ENCODE measurements at places on chromosomes 13 and 19. TPM values are rescaled to one million over a fixed set of nuclear protein-coding genes. Genes with fewer than 3 reads are reported as not detected.

The HCST gene
- total RNA-seq, result 43.3 TPM

The TNNI3 gene
- 2.3 TPM for total RNA-seq

The CGB5 gene
- total RNA-seq, result not detected

The ICAM4 gene
- 10.0 TPM for total RNA-seq

The DPP9 gene
- total RNA-seq, result 79.6 TPM

The SKA3 gene
- total RNA-seq, result 1.4 TPM

The ZNF766 gene
- 17.9 TPM for total RNA-seq

The TMEM38A gene
- total RNA-seq, result 7.1 TPM

The MYH14 gene
- total RNA-seq, result 113 TPM

GRCh38 chr13:113211774-113212173 lies 2.4 kb downstream of the CUL4A start:
- no peak overlapping the region for H3K27ac ChIP-seq
- peaks cover 68% of the 10 kb centered on the region for H3K4me1 ChIP-seq
- DNase-seq, result no peak
- no peaks in the 10 kb centered on the region for H3K27me3 ChIP-seq
- no peak overlapping the region for H3K4me3 ChIP-seq

- H3K4me3 ChIP-seq, result no peak overlapping the region
- H3K36me3 ChIP-seq, result no peaks in the 10 kb centered on the region
- no peaks in the 10 kb centered on the region for H3K27me3 ChIP-seq
- no peak for DNase-seq
Observed at GRCh38 chr13:55992145-55992544, 1148.6 kb upstream of the PRR20A start.

GRCh38 chr19:51607920-51608562 lies 22.2 kb downstream of the SIGLEC5 start:
- peak; percentile 90 for DNase-seq
- H3K27ac ChIP-seq, result no peak overlapping the region
- H3K27me3 ChIP-seq, result no peaks in the 10 kb centered on the region
- H3K4me3 ChIP-seq, result no peak overlapping the region
- no peaks in the 10 kb centered on the region for H3K4me1 ChIP-seq
- H3K36me3 ChIP-seq, result no peaks in the 10 kb centered on the region

DNA sequence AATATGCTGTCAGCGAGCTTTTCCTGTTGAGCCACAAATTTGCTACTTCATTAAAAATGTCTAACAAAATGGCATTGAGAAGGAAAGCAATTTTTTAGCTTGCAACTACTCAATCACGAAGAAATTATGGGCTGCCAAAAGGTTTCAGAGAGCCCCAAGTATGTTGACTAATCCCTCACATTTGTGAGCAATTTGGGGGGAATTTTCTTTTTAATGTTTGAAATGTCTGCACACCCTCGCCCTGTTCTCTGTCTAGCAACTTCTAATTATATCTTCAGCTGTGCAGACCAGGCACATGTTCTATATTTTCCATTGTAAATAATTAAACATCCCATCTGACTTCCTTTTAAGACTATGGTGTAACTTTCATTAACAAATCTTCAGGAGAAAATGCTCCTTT lies 192.9 kb downstream of the DCT start:
- no peaks in the 10 kb centered on the region for H3K36me3 ChIP-seq
- DNase-seq, result no peak
- no peak overlapping the region for H3K4me3 ChIP-seq
- no peak overlapping the region for H3K27ac ChIP-seq
- no peaks in the 10 kb centered on the region for H3K27me3 ChIP-seq

- no peaks in the 10 kb centered on the region for H3K27me3 ChIP-seq
- no peaks in the 10 kb centered on the region for H3K36me3 ChIP-seq
- no peak overlapping the region for H3K4me3 ChIP-seq
- H3K4me1 ChIP-seq, result no peaks in the 10 kb centered on the region
- DNase-seq, result no peak
Observed at GRCh38 chr13:102580552-102581169, 16.1 kb upstream of the TPP2 start.

DNA sequence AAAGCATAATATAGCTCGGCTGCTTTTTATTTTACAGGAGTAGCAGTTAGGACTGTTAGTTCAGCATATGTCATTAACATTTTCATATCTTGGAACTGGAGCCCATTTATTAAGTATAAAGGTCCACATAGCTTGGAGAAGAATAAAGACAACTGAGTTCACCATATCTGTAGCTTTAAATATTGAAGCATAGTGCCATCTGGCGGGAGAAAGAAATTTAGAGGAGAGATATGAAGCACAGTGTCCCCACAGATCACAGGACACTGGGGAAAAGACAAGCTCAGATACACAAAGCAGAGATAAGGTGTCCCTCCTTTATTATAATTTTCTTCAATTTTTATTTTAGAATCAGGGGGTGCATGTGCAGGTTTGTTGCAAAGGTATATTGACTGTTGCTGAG lies 104.7 kb upstream of the FREM2 start:
- no peaks in the 10 kb centered on the region for H3K27me3 ChIP-seq
- H3K27ac ChIP-seq, result no peak overlapping the region
- H3K4me3 ChIP-seq, result no peak overlapping the region
- H3K36me3 ChIP-seq, result no peaks in the 10 kb centered on the region
- no peak for DNase-seq
- H3K4me1 ChIP-seq, result no peaks in the 10 kb centered on the region

GRCh38 chr13:102002287-102002686 lies 399.6 kb downstream of the FGF14 start:
- no peak overlapping the region for H3K4me3 ChIP-seq
- peaks cover 6% of the 10 kb centered on the region for H3K4me1 ChIP-seq
- H3K36me3 ChIP-seq, result no peaks in the 10 kb centered on the region

DNA sequence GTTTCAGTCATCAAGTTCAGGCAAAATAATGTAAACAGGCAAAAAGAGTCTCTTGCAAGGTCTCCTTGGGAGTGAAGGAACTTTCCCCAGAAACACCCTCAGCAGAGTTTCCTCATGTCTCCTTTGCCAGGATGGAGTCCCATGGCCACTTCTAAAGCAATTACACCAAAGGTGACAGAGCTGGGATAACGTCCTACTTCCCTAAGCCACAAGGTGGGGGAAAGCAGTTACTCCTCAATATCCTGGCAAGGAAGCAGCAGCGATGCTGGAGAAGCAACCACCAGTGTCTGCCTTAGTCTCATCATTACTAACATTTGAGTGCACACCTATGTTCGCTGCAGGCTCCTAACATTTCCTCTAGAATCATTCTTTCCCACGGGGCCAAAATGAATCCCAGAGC lies 88.6 kb downstream of the UBL3 start:
- H3K27ac ChIP-seq, result no peak overlapping the region
- no peak for DNase-seq
- no peak overlapping the region for H3K4me3 ChIP-seq
- peaks cover 23% of the 10 kb centered on the region for H3K36me3 ChIP-seq

- peaks cover 33% of the 10 kb centered on the region for H3K36me3 ChIP-seq
- H3K27ac ChIP-seq, result peak overlapping the region; percentile 88
- H3K27me3 ChIP-seq, result no peaks in the 10 kb centered on the region
- peaks cover 60% of the 10 kb centered on the region for H3K4me1 ChIP-seq
Observed at GRCh38 chr19:16627193-16627927, 644 bp downstream of the MED26 start.

GRCh38 chr13:44876782-44877324 lies 112.4 kb downstream of the NUFIP1 start:
- H3K27me3 ChIP-seq, result no peaks in the 10 kb centered on the region
- H3K27ac ChIP-seq, result no peak overlapping the region
- no peak overlapping the region for H3K4me3 ChIP-seq
- DNase-seq, result no peak
- H3K36me3 ChIP-seq, result no peaks in the 10 kb centered on the region

DNA sequence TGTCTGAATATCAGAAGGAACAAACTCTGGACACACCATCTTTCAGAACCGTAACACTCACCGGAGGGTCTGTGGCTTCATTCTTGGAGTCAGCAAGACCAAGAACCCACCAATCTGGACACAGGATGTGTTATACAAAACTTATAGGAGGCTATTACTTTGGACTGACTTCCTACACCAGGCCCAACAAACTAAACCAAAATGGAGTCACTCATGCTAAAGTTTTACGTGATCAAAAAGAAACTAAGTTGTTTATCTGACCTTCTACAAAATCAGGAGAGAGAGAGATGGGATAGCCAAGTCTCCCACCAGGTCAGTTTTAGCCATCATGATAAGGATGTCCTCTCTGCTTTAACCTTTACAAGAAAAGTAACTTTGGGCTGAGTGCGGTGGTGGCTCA lies 3.2 kb upstream of the RAB11B start:
- H3K27ac ChIP-seq, result no peak overlapping the region
- H3K4me3 ChIP-seq, result no peak overlapping the region
- H3K4me1 ChIP-seq, result peaks cover 44% of the 10 kb centered on the region

DNA sequence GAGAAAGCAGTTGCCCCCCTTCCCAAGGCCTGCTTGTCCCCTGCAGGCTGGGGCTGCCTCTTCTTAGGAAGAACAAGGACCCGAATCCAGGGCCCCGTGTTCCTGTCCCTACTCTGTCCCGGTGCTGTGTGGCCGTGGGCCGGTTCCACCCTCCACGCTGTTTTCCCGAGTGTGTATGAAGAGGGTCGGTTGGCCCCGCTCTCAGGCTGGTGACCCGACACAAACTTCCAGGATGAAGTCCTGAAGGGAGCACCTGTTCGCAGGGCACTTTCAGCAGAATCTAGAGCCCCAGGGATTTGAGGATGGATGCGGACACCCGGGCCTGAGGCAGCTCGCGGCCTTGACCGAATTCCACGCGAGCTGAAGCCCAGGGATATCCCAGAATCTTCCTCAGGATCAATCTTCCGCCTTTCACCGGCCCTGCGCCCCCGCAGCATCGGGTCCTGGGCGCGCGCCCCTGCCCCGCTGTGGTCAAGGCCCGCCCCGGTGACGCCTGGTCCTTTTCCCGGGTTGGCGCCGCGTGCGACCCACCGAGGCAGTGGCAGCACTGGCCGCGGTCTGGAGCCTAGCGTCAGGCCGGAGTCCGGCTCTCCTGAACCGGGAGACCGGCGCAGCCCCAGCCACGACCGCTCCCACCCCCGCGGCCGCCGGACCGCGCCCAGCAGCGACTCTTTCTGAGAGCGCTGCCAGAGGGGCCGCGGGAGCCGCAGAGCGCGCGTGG lies 528 bp upstream of the CHST8 start:
- H3K27me3 ChIP-seq, result peaks cover 59% of the 10 kb centered on the region
- peaks cover 12% of the 10 kb centered on the region for H3K4me1 ChIP-seq
- H3K27ac ChIP-seq, result no peak overlapping the region
- peak overlapping the region; percentile 50 for H3K4me3 ChIP-seq
- no peak for DNase-seq

Data from lower lobe of right lung (tissue), 2 donors.